ENCODE measurements at places on chromosomes 16 and 17. TPM values are rescaled to one million over a fixed set of nuclear protein-coding genes. Genes with fewer than 3 reads are reported as not detected.

- no peak for DNase-seq
Measured at GRCh38 chr16:81012974-81013373, 6.0 kb downstream of the CENPN start.

GRCh38 chr16:79130616-79131015, 469.9 kb downstream of the MAF start:
- DNase-seq, result no peak

DNA sequence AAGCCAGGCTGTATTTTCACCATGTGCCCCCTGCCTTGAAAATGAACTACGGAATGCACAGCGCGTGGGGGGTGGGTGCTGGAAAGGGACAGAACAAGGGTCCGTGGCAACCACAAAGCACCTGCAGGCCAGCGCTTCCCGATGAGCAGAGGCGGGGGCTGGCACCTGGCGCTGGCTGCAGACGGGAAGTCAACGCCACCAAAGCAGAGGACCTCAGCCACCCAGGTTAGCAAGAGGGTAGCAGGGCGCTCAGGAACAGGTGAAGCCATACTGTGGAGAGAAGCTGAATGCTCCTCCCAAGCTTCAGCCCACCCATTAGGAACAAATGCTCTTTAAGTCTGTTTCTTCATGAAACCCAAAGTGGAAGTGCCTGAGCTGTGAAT, 64.7 kb downstream of the KLHDC4 start:
- no peak for DNase-seq

- DNase-seq, result no peak
Measured at GRCh38 chr17:80668375-80669148, 123.9 kb downstream of the RPTOR start.

The FSCN2 gene
- 0.27 TPM for total RNA-seq

The SLC5A11 gene
- 0.50 TPM for total RNA-seq

The TMEM186 gene
- total RNA-seq, result 6.3 TPM

The CCL16 gene
- total RNA-seq, result not detected
